ENCODE measurements at places on chromosomes 16 and 17.

- peaks cover 30% of the 10 kb centered on the region for H3K36me3 ChIP-seq
- DNase-seq = no peak
- peak overlapping the region; percentile 99 for H3K27ac ChIP-seq
- peaks cover 10% of the 10 kb centered on the region for H3K27me3 ChIP-seq
- peaks cover 83% of the 10 kb centered on the region for H3K4me1 ChIP-seq
These were observed 1.6 kb downstream of the ITGA3 start for GRCh38 chr17:50057521-50057991.

GRCh38 chr17:47252209-47252608, 1.4 kb upstream of the ITGB3 start:
- peak; percentile 33 for DNase-seq
- no peaks in the 10 kb centered on the region for H3K36me3 ChIP-seq
- H3K27me3 ChIP-seq = no peaks in the 10 kb centered on the region
- peaks cover 35% of the 10 kb centered on the region for H3K4me1 ChIP-seq
- no peak overlapping the region for H3K27ac ChIP-seq

DNA sequence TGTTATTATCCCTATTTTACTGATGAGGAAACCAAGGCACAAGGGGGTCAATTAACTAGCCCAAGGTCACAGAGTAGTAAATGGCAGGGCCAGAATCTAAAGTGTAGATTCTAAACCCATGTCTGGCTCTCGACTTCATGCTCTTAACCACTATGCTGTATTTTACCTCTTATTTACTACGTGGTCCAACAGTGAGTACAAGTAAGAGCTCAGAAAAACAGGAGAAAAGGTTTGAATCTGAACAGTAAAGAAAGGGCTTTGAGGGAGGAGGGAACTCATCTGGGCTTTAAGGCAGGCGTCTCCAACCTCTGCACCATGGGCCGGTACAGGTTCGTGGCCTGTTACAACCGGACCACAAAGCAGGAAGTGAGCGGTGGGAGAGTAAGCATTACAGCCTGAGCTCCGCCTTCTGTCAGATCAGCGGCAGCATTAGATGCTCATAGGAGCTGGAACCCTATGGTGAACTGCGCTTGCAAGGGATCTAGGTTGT, 62.9 kb downstream of the SMURF2 start:
- H3K27ac ChIP-seq = peak overlapping the region; percentile 68
- H3K4me3 ChIP-seq = no peak overlapping the region
- H3K36me3 ChIP-seq = peaks cover 14% of the 10 kb centered on the region
- peaks cover 73% of the 10 kb centered on the region for H3K4me1 ChIP-seq
- H3K27me3 ChIP-seq = no peaks in the 10 kb centered on the region

GRCh38 chr17:18916816-18917500, 35.0 kb upstream of the SLC5A10 start:
- DNase-seq = peak; percentile 44
- H3K27me3 ChIP-seq = no peaks in the 10 kb centered on the region
- H3K4me3 ChIP-seq = peak overlapping the region; percentile 21
- peak overlapping the region; percentile 64 for H3K27ac ChIP-seq
- H3K36me3 ChIP-seq = peaks cover 39% of the 10 kb centered on the region
